Metanephros (tissue), 2 donors: ENCODE measurements at places on chromosomes 4 and X. TPM values are rescaled to one million over a fixed set of nuclear protein-coding genes. Genes with fewer than 3 reads are reported as not detected.

VCX2 gene
- total RNA-seq: not detected

RENBP gene
- 13.3 TPM for total RNA-seq

IL1RAPL2 gene
- 1.6 TPM for total RNA-seq

DEFB131A gene
- not detected for total RNA-seq

ARMCX2 gene
- 96.8 TPM for total RNA-seq

RRH gene
- total RNA-seq: 0.18 TPM

TDO2 gene
- 2.7 TPM for total RNA-seq

FGD1 gene
- total RNA-seq: 15.0 TPM

F8A2 gene
- total RNA-seq: not detected

ADGRG4 gene
- not detected for total RNA-seq

CCDC120 gene
- total RNA-seq: 6.4 TPM

OTUD6A gene
- not detected for total RNA-seq

SERPINA7 gene
- not detected for total RNA-seq

POU4F2 gene
- total RNA-seq: not detected

SOWAHD gene
- total RNA-seq: 1.2 TPM

TEX13C gene
- not detected for total RNA-seq

SCRG1 gene
- total RNA-seq: not detected

STAP1 gene
- total RNA-seq: 0.35 TPM

PNMA5 gene
- total RNA-seq: not detected

DDX53 gene
- not detected for total RNA-seq

DGKK gene
- total RNA-seq: 3.2 TPM

GSX2 gene
- total RNA-seq: not detected

SLC7A11 gene
- total RNA-seq: 1.3 TPM
